Stimulated activated CD4-positive, alpha-beta T cell treated with anti-CD3 and anti-CD28 coated beads, Interleukin-1b, Interleukin-23, amount 100 ng/mL, for 24 hours (primary cell): ENCODE measurements at places on chromosomes 7 and 10.

- DNase-seq, result no peak
Measured at GRCh38 chr7:41656366-41656765, 46.5 kb downstream of the INHBA start.

DNA sequence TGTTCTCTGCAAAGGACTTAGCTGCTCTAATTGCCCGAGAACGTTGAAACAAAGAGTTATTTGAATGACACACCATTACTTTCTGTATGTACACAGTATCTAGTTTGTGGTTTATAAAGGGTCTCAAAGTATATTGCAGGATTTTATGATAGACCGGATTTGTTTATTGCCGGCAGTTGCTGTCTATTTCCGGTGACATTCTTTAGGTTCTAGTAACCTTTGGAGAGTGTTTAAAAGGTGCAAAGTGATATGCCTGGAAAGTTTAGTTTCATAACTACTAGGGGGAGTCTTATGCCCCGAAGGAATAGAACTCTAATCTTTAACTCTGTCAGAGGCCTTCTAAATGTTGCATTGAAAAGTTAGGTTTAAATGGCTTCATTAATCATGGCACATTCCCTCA is 63.8 kb downstream of the PAPSS2 start:
- DNase-seq, result no peak

DNA sequence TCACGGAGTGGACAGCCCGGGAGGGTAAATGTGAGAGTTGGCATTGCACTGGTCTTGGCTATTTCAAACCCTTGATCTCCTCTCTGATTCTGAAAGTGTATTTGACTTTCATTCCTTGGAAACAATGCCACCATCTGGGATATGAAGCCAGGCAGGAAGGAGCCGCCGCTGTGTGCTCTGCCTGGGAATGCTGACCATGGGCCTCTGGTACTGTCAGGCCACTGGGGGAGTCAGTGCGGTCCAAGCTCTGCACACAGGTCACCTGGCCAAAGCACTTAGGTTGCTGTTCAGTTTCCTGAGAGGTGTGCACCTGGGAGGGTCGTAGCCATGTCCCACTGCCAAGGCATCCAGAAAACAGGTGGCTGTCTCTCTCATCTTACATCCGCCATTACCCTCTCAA is 68.5 kb upstream of the SHH start:
- DNase-seq, result no peak

DNA sequence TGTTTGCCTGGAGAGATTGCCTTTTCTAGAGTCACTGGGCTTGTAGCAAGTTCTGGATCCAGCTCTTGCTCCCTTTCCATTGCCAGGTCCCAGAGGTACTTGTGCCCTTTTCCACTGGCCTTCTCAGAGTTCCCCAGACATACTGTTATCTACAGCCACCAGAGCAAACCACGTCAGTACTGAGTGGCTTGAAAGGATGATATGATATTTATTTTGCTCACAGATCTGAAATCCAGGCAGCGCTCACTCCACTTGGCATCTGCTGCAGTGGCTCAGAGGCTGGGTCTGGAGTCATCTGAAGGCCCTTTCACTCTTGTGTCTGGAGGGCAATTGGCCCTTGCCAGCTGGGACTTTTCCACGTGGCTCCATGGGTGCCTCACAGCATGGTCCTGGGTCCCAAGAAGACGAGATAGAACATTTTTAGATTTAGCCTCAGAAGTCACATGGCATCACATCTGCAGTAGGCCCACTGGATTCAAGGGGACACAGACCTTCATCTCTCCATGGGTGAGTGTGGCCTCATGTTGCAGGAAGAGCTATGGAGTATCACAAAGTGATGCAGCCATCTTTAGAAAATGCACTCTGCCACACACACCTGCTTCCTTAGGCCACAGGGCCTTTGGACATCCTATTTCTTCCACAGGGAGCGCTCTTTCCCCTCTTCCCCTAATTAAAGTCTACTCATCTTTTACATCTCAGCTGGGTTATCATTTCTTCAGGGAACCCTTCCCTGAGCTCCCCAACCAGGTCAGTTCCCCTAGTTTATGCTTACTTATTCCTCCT is 22.9 kb upstream of the TCF7L2 start:
- DNase-seq, result no peak

DNA sequence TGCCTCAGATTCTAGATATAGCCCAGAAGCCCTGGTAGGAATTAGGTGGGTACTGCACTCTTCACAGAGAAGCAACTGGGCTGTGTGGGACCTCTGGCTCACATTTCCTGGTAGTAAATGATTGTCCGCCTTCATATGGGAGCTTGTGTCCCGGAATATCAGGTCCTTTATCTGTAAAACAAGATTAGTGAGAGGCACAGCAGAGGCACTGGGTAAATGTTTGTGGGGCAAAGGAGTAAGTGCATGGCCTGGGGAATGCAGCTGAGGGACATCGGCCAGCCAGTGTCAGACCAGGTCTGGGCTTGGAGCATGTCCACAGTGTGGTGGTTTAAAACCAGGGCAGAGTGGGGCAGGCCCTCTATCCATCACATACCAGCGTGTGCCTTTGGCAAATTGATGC is 323.3 kb upstream of the ZMIZ1 start:
- no peak for DNase-seq

DNA sequence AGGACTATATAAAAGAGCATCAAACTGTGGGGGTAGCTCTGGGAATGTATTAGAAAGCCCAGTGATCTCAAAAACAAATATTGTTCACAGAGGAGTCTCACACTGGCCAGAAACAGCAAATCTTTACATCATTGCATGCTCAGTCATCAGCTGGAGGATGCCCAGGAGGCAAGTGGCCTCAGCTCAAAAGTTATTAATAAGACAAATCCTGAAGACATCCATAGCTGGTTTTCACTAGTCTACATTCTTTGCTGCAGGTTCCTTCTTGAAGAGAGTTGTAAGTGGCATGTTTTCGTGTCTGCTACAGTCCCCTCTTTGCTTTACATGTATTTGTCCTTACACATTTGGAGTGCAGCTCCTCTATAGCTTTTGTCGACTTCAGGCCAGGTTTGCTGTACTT is 8.6 kb upstream of the CCDC7 start:
- no peak for DNase-seq

DNA sequence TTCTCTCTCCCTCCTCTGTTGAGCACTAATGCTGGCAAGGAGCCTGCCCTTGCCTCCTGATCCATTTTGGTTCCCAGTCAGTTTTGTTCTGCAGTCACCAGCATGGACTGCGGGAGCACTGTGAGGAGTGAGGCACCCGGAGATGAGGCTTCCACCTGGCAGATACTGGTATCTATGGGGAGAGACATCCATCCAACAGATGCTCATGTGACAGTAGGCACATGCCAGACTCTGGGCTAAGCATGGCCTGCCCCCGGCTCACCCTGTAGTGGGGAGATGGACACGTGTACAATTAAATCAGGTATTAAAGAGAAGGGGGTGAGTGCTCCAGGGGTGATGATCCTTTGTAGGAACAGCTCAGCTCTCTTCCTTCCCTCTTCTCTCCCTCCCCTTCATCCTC is 74.0 kb upstream of the PODXL start:
- DNase-seq, result no peak

DNA sequence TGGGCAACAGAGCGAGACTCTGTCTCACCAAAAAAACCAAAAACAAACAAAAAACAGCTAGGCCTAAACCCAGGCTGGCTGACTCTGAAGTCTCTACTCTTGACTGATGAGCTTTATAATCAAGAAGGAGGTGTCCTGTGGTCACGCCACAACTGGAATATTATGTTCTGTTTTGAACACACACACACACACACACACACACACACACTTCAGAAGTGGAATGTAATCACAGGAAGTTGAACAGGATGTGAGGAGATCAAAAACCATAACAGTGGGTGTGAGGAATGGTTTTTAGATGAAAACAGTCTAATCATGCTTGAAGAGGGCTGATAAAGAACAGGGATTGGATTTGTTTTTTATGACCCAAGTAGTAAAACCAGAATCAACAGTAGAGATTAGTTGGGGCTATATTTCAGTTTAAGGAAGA is 51.1 kb upstream of the IL6 start:
- DNase-seq, result no peak

DNA sequence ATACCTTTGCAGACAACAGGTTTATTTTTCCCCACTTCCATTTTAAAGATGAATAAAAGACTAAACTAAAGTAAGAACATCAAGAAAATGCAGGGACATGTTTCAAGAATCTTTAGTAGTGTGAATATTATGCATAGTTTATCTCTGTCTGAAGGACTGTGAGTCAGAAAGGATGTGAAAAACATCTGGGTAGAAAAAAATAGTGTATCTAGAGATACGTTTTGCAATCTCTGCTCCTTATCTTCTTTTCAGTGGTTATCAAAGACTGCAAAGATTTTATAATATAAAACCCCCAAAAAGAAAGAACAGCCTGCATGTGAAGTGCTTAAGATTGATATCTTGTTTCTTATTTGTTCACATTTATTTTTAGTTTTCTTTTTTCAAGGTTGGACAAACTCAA is 101.9 kb upstream of the ARHGAP21 start:
- no peak for DNase-seq

GRCh38 chr10:1096287-1096889 is 40.2 kb downstream of the WDR37 start:
- no peak for DNase-seq

- no peak for DNase-seq
Measured at GRCh38 chr7:28865601-28866144, 92.5 kb downstream of the TRIL start.

- DNase-seq, result no peak
Measured at GRCh38 chr7:136874393-136875032, 6.1 kb downstream of the CHRM2 start.

DNA sequence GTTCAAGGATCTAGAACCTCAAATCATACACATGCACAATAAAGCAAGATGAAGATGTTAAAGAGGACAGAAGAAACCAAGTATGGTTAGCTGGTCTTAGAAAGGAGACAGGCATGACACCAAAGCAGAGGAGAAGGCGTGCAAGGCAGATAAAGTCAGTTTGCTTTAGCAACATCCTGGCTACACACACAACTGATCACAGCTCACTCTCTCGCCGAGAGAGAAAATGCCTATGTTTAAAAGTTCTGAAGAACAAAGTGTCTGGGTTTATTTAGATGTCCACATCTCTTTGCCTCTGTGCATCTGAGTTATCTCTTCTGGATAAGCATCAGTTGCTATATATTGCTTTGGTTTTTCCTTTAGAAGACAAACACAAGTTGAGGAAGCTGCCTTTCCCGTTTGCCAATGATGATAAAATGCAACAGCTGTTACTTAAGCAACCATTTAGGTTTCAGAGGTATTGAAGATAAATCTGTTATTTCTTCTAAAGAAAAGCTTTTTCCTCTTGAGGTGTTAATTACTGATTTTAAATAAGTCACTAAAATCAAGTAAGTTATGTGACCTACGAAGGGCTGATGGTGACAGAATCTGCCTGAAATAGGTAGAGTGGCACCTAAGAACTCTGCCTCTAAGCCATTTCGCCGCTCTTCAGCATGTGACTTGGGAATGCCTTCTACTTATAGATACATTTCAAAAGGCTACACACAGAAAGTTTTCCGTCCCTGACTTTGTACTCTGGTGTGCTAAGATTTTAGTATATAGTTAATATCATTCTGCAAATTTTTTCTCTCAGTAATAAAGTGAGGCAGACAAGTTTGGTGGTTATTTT is 146.2 kb upstream of the ASAH2 start:
- no peak for DNase-seq

DNA sequence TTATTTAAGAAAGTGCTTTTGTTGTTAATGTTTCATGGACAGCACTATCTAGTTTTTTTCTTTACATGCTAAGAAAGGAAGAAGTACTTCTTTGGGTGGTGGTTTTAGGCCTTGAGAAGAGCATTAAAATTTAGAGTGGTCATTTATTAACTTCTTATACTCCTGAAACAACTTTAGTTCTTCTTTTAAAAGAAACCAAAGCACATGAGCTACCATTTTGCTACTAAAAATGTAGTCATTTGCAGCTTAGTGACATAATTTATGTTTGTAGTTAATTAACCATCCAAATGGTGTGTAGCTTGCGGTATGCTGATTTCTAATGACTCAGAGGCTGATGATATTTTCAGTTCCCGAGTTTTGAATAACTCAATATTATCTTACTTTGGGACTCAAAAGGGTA is 207.5 kb downstream of the BBS9 start:
- no peak for DNase-seq

- no peak for DNase-seq
Measured at GRCh38 chr7:108345710-108346336, 110.4 kb downstream of the NRCAM start.

- DNase-seq, result no peak
Measured at GRCh38 chr10:126508535-126509040, 120.3 kb upstream of the ADAM12 start.

DNA sequence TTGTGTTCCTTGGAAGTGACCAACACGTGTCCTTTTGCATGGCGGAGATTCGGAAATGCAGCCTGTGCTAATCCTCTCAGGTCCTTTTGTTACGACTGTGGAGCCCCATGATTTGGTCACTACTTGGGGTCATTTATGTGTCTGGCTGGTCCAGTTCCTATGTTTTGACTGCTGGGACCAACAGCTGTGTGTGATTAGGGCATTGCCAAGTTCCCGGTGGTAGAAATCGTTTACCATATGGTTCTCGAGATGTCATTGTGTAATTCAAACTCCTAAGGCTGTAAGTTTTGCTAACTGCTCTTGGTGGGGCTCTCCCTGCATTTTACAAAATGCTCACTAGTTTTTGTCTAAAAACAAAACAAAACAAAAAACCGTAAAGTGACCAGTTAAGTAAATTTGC is 62.0 kb downstream of the CCNY start:
- DNase-seq, result no peak

DNA sequence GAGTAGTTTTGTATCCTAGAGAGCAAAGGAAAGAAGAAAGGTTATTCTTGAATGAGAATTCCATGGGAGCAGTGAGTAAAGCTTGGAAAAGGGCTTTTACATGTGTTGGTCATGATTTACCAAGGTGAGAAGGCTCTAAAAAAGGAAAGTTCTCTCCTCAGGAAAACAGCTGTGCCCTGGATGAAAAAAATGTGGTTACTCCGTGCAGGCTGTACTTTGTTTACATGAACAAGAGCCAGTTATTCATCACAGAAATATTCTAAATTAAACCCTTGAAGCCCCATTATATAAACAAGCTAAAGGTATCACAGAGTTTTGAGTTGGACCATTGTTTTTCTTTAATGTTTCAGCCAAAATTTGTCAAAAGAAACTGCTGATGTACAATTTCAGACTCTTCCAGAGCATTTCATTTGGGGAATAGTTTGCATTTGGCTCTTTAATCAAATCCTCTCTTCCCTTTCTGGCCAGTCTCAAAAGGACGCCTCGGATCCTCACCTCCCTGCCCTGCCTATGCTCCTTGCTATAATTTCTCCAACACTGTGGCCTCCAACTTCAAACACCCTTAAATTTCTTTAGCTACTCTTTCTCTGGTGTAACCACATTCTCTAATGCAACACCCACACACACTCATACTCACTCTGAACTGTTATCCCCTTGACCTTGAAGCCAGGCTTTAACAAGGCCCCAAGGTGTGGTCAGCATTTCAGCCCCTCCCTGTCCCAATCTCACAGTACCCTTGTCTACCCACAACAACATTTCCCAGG is 47.4 kb downstream of the AFAP1L2 start:
- no peak for DNase-seq
